ENCODE measurements at places on chromosomes 1 and 21.

GRCh38 chr1:109768820-109769219, 5.1 kb upstream of the EPS8L3 start:
- no peak for ATAC-seq

DNA sequence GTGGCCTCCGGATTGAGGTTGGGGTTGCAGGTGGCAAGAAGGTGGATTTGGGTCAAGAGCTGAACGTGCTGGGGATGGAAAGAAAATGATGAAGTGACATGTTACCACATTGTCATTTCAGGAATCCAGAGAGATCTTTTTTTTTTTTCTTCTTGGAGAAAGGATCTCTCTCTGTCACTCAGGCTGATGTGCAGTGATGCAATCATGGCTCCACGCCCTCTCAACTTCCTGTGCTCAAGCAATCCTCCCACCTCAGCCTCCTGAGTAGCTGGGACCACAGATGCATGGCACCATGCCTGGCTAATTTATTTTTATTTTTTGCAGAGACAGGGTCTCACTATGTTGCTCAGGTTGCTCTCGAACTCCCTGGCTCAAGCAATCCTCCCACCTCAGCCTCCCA, 80.6 kb downstream of the GON4L start:
- no peak for ATAC-seq

DNA sequence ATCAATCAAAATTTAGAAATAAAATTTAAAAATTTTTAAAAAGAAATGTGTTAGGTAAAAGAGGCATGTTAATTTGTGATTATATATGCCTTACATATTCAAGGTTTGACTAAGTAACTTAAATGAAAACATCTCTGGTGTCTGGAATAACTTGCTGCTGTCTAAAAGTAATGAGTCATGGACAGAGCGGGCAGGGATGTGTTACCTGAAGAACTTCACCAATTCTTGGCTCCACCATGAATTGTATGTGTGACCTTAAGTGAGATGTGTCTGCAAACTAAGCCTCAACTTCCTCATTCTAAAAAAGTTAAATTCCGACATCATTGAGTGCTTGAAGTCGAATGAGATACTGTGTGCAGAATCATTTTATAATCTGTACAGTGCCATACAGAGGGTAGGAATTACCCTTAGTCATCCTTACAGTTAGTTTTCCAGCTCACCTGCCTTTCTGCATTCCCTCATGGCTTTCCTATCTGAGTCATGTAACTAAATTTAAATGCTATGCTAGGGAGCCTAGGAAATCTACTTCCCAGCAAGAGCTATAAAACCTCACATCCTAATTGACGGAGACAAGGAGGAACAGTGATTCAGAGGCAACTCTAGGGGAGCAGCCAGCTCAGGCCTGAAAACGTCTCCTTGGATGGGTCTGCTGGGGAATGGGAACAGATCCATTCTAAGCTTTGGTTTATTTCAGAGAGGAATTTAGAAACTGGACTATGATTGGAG, 100.7 kb upstream of the TSPAN2 start:
- ATAC-seq = no peak

DNA sequence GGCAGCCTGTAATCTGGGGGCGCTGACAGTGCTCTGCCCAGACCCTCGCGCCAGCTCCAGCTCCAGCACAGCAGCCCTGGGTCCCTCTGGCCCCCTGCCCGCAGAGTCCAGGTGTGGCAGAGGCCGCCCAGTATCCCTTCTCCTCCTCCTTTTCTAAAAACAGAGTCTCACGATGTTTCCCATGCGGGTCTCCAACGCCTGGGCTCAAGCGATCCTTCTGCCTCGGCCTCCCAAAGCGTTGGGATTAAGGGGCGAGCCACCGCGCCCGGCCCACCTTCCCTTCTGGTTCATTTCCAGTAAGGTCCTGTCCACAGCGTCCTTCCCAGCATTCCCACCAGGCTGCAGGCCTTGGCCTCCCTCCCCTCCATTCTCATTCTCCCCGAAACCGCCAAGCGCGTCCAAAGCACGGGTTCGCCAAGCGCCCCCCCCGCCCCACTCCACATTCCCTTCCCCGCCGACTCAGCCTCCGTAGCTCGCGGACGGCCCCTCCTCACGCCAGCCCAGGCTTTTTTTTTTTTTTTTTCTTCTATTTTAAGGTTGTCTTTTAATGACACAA, 2.0 kb upstream of the PCBP3 start:
- no peak for ATAC-seq
